ENCODE measurements at places on chromosomes 2 and 18.

DNA sequence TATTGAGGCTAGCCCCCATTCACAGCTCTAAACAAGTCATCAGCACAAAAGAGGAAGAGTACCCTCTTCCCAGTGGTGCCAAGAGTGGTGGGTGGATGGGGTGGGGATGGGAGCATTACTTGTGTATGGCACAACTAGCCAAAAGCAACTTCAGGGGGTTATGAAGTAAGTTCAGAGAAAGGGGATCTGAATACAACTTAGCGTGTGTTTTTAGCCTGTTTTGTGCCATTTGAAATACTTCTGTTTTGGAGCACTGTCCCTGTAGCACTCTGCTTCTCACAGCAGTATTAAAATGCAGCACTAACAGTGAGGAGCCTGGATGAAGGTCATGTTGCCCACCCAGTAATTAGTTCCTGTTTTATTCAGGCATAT lies 113.5 kb downstream of the CRIM1 start:
- peak; percentile 14 for DNase-seq

DNA sequence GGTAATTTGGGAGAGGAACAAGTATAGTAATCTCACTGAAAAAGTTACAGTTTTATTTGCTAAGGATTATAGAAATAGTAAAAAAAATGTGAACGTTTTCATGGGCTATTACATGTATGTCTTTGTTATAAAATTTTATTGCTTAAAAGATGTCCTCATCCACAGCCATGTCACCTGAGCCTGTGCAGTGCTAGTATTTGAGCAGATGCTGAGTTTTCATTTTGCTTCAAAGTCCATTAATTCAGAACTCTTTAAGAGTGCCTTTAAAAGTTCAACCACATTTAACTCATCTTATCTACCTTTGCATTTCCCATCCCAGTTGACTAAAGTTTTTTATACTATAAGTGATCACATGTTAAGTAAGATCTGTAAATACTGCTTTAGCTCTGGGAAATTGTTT lies 52.6 kb downstream of the DPP10 start:
- DNase-seq = no peak

- DNase-seq = no peak
Measured at GRCh38 chr18:44816050-44816449, 135.4 kb downstream of the SETBP1 start.

DNA sequence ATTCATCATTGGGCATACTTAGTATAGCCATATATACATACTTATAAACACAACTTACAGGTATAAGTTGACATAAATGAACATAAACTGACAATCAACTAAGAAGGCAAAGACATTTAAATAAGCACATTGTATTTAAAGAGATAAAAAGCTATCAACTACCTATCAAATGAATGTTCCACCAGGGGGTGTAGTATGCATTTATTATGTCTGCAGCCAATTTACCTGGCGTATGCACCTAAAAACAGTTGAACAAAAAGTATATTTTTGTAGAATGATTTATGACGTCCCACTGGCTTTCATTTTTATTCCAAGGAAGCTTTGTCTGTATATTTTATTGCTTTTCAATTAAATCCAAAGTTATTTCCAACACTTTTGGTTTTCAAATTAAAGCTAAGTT lies 323.5 kb downstream of the AFF3 start:
- peak; percentile 14 for DNase-seq

Data from NB4 (cell line).